ENCODE measurements at places on chromosomes 1 and 21.

- no peak overlapping the region for H3K27ac ChIP-seq
- DNase-seq = no peak
- no peaks in the 10 kb centered on the region for H3K4me1 ChIP-seq
- H3K27me3 ChIP-seq = no peaks in the 10 kb centered on the region
Observed at GRCh38 chr1:180402551-180402950, 99.8 kb downstream of the ACBD6 start.

- no peak for DNase-seq
- no peaks in the 10 kb centered on the region for H3K4me1 ChIP-seq
- no peaks in the 10 kb centered on the region for H3K36me3 ChIP-seq
- no peak overlapping the region for H3K4me3 ChIP-seq
- no peaks in the 10 kb centered on the region for H3K27me3 ChIP-seq
Observed at GRCh38 chr1:22238356-22239224, 95.7 kb upstream of the WNT4 start.

DNA sequence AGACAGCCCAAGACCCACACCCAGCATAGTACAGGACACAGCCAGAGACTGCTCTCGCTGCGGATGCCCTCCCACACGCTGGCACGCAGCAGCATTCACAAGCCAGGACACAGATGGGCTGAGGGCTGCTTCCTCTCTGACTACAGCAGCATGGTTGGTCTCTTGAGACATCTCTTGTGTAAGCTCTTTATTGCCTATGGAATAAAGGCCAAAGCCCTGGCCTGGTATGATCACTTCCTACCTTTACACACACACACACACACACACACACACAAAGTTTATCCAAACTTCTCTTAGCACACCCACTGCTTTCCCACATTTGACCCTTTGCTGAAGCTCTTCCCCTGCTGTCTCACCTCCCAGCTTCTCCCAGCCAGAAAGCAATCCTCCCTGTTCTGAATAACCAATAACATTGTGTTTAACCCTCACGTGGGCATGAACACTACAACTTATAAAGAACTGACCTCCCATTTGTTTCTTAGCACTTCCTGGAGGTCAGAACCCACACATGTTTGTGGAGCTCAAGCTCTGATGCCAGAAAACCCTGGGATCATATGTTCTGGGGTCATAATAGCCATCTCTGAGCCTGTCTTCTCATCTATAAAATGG is 1.2 kb upstream of the LUZP1 start:
- H3K36me3 ChIP-seq = no peaks in the 10 kb centered on the region
- no peak for DNase-seq
- no peaks in the 10 kb centered on the region for H3K4me1 ChIP-seq

DNA sequence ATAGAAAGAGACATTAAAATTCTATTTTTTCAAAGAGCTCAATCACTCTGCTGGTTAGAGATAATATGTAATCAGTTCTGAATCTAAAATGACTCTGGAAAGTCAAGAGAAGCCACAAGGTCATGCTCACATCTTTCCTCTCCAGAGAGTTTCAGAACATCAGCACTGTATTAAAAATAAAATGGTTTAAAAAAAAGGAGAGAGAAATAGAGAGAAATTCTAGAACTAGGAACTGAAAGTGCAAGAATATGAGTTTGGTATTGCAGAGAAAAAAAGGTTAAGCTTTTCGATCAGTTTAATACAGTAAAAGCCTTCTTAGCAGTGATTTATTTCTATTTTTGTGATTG is 44.0 kb upstream of the DIPK1A start:
- H3K36me3 ChIP-seq = no peaks in the 10 kb centered on the region
- H3K4me1 ChIP-seq = no peaks in the 10 kb centered on the region
- H3K27ac ChIP-seq = no peak overlapping the region
- H3K27me3 ChIP-seq = no peaks in the 10 kb centered on the region
- DNase-seq = no peak

GRCh38 chr1:32920833-32921232 is 19.6 kb upstream of the TMEM54 start:
- no peaks in the 10 kb centered on the region for H3K36me3 ChIP-seq
- H3K4me3 ChIP-seq = no peak overlapping the region
- no peaks in the 10 kb centered on the region for H3K27me3 ChIP-seq
- DNase-seq = no peak

GRCh38 chr1:226987623-226988333 is 47.7 kb downstream of the COQ8A start:
- peaks cover 50% of the 10 kb centered on the region for H3K36me3 ChIP-seq
- H3K27ac ChIP-seq = no peak overlapping the region
- DNase-seq = no peak
- peaks cover 8% of the 10 kb centered on the region for H3K4me1 ChIP-seq
- H3K27me3 ChIP-seq = no peaks in the 10 kb centered on the region

DNA sequence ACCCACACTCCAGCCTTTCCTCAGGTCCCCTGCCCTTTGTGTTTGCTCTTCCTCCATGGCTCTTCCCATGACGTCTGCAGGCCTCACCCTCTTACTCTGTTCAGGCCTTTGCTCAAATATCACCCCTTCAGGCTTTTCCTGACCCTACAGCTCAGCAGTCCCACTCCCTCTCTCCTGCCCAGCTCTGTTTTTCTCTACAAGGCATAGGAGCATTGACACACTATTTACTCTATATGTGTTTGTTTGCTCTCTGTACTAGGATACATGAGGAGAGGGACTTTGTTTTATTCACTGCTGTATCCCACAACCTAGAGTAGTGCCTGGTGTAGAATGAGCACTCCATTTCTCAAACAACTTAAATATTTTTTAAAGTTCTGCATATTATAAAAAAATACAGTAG is 107.4 kb upstream of the COA6 start:
- H3K27me3 ChIP-seq = no peaks in the 10 kb centered on the region
- H3K27ac ChIP-seq = no peak overlapping the region

Data from pancreas (tissue), 10 donors.